ENCODE measurements at places on chromosomes 2 and 18. TPM values are rescaled to one million over a fixed set of nuclear protein-coding genes. Genes with fewer than 3 reads are reported as not detected.

CD8A gene
- total RNA-seq, result 4.1 TPM

UPP2 gene
- not detected for total RNA-seq

MYO5B gene
- 105 TPM for total RNA-seq

RUFY4 gene
- total RNA-seq, result 0.27 TPM

CCDC68 gene
- 99.7 TPM for total RNA-seq

IL1F10 gene
- total RNA-seq, result not detected

LOXHD1 gene
- 0.19 TPM for total RNA-seq

CTDSP1 gene
- total RNA-seq, result 207 TPM

TRPM8 gene
- total RNA-seq, result not detected

STPG4 gene
- total RNA-seq, result 1.7 TPM

RBM44 gene
- 2.5 TPM for total RNA-seq

NIF3L1 gene
- total RNA-seq, result 27.5 TPM

SERPINB4 gene
- not detected for total RNA-seq

LBX2 gene
- not detected for total RNA-seq

BUB1 gene
- 5.8 TPM for total RNA-seq

ELP2 gene
- total RNA-seq, result 66.8 TPM

ANKZF1 gene
- total RNA-seq, result 116 TPM

ATP8B1 gene
- total RNA-seq, result 99.9 TPM

TLX2 gene
- total RNA-seq, result 1.7 TPM

NT5DC4 gene
- total RNA-seq, result not detected

KLHL14 gene
- 0.28 TPM for total RNA-seq

HOXD8 gene
- 4.6 TPM for total RNA-seq
